Tongue (tissue), 3 donors: ENCODE measurements at places on chromosomes 2 and 18. TPM values are rescaled to one million over a fixed set of nuclear protein-coding genes. Genes with fewer than 3 reads are reported as not detected.

ST3GAL5 gene
- total RNA-seq, result 18.2 TPM

ARHGAP28 gene
- total RNA-seq, result 26.0 TPM

DNA sequence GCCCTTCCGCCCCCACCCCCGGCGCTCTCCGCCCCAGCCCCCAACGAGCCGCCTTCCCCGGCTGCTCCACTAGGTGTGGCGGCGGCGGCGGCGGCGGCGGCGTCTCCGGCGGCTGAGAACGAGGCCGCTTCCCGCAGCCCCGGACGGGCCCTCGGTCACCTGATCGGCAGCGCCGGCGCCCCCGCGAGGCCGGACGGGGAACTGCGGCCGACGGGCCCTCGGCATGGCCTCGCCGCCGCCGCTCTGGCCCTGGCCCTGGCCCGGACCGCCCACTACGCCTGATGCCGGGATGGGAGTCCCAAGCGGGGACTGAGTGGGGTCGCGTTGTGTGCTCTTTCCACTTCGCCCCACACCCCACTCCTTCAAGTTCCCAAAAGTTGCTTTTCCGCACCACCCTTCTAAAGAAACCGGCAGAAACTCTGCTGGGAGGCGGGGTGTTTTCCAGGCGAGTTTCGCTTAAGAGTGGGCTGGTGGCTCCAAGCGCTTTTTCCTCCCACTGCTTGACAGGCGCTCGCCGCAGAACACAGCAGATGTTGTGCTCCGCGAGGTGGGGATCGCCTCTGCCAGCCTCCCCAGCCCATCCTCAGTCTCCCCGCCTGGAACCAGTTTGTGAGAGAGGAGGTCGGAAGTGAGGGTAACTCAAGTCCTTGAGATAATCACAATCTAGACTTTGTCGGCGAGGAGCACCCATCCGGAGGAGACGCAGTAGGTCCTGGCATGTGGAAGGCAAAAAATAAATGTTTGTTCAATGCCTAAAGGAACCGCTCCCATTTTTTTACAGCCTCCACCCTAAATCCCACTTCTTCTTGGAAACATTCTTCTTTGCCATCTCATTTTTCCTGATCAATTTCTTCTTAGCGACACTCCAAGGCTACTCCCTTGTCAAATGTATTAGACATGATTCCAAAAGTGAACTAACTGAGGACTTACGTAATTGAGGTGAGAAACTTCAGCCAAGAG, at the start of gene NCKAP1:
Gene NCKAP1, minus strand, starts transcription at position 117 of the 960 bp plus-strand sequence. CDS start 358 bp downstream, outside the sequence.
- peak; percentile 95 for DNase-seq

DNA sequence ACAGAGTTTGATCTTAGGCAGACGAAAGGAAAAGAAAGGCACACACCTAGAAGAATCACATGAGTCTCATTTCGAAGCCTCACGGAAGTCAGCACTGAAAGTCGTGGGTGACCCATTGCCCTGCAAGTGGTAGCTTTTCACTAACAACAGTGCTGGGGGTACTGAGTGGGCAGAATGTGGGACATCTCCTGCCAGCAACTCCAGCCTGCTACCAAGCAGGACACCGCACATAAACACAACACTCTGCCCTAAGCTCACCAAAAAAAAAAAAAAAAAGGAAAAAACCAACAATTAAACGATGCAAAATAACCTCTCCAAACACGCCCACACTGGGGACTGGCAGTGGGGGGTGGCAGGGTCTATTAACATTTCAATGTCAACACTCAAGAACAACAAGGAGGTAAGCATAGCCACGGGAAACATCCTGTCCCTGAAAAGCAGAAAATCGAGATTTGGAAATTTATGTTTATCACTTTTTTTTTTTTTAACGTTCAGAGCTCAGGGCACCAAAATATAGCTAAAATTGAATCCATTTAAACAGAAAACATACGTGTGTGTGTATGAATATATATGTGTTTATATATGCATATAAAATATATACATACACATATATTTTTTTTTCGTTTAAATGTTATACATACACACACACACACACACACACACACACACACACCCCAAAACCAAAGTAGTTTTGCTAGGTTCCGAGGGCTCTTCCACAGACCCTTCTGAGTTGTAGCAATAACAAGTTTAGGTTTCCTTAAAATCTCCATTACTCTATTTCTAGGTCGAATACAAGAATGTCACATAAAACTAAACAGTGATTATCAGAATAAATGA, 2.2 kb downstream of the INO80D start:
- peak; percentile 11 for DNase-seq

CD28 gene
- 2.4 TPM for total RNA-seq

SULT1C2 gene
- total RNA-seq, result 0.92 TPM

ZBTB7C gene
- total RNA-seq, result 17.8 TPM

DNA sequence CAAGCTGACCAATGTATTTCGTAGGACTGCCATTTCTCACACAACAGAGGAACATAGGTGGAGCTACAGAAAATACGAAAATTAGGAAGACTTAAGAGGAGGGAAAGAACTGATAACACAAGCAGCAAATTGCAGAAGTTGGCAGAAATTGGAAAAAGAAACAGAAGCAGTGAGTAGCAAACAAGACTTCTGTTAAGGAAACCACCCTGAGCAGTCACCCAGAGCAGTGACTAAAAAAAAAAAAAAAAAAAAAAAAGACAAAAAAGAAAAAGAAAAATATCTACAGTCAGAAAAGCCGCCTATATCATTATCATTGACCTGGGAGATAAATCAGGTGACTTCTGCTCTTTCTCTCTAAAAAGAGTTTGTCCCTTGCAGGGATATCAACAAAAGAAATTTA, 21.4 kb downstream of the STK17B start:
- no peak for DNase-seq

DNA sequence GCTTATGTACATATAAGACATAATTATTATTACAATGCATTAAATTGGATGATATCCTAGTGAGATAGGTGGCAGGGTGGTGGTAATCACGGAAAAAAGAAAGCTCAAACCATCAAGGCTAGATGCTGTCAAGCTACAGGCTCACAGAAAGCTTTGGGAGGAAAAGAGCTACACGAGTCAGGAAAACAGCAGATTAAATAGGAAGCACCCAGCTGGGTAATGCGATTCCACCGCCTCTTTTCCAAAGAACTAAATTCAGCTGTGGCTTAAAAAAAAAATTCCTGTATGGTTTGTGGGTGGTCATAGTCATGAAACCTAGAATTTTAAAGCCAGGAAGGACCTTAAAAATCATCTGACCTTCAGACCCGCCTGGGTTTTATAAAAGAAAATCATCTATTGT, 23.7 kb upstream of the PTPN4 start:
- no peak for DNase-seq

CNNM4 gene
- 39.2 TPM for total RNA-seq

GRCh38 chr2:149924028-149924427, 336.5 kb upstream of the MMADHC start:
- DNase-seq, result no peak

- DNase-seq, result no peak
Observed at GRCh38 chr2:120589771-120590608, 145.7 kb upstream of the GLI2 start.

CFAP65 gene
- not detected for total RNA-seq

DNA sequence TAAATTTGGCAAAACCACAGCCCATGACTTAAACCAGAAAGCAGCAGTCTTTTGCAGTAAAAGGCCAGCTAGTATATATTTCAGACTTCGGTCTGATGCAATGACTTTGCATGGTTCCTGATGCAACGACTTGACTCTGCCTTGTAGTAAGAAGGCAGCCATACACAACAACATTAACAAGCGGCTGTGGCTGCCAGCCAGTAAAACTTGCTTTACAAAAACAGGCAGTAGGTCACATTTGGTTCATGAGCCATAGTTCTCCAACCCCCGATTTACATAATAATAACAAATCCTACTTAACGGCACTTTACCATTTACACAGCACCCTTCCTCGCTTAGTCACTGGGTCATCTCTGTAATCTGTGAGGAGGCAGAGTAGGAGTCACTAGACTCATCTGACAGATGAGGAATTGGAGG, 410.3 kb downstream of the LRATD1 start:
- DNase-seq, result peak; percentile 15

TPO gene
- total RNA-seq, result 4.4 TPM

GRCh38 chr2:239061121-239061666, 213.3 kb downstream of the TWIST2 start:
- no peak for DNase-seq

DNA sequence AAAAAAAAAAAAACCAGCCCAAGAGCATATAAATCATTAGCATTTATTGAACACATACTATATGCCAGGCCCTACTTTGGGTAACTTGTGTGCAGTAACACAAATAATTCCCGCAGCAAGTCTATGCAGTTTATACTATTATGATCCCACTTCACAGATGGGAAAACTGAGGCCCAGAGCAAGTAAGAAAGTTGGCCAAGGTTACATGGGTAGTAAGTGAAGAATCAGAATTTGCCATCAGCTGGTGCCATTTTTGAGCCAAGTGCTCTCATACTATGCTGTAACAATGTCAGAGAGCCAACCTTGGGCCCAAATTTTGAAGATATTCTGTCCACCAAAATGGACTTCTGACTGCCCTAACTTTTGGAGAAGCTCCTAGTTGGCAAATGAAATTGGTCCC, 13.5 kb upstream of the PSD4 start:
- DNase-seq, result no peak

GRCh38 chr2:111707700-111708099, 176.3 kb downstream of the ANAPC1 start:
- DNase-seq, result no peak

DNA sequence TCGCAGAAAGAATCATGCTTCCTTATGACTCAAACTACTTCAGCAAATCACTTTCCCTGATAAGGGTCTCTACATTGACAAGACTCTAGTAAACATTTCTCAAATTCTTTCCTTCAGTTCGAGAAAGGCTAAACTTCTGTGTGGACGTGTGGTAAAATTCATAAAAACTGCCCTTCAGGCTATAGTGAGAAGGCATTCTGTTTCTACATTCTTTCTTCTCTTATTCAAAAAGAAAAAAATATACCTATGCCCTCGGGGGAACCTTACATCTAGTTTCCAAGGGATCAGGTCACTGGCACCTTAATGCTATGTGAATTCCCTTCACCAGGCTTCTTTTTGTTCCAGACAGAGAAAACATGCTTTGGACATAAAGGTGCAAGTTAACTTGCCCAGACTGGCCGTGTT, 4.9 kb downstream of the VIT start:
- peak; percentile 42 for DNase-seq

DNA sequence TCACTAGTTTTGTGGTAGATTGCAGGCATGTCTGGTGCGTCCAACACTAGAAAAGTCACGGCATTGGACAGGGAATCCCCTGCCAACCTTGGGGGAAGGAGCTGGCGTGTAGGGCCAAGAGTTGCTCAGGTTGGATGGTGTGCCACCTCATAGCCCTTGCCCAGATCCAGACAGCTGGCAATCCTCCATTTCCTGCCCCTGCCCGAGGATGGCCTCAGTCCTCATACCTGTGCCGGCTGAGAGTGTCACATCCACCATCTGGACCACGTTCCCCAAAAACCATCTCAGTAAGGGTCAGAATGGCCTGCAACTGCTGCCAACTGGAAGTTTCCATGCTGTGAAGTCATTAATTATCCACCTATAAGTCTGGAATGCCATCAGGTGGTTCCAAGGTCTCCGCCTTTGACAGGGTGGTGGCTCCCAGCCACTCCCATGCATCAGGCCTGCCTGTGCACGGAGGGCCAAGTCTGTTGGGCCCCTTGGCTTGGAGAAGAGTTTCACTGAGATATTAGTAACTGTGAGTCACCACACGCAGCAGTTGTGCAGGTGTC, 55.0 kb downstream of the IMPA2 start:
- DNase-seq, result no peak

GKN2 gene
- not detected for total RNA-seq

EMX1 gene
- not detected for total RNA-seq

GRCh38 chr2:2306878-2307277, 24.2 kb downstream of the MYT1L start:
- no peak for DNase-seq

GCKR gene
- total RNA-seq, result not detected

GRCh38 chr18:75365837-75366236, 61.7 kb downstream of the SMIM21 start:
- no peak for DNase-seq

DNA sequence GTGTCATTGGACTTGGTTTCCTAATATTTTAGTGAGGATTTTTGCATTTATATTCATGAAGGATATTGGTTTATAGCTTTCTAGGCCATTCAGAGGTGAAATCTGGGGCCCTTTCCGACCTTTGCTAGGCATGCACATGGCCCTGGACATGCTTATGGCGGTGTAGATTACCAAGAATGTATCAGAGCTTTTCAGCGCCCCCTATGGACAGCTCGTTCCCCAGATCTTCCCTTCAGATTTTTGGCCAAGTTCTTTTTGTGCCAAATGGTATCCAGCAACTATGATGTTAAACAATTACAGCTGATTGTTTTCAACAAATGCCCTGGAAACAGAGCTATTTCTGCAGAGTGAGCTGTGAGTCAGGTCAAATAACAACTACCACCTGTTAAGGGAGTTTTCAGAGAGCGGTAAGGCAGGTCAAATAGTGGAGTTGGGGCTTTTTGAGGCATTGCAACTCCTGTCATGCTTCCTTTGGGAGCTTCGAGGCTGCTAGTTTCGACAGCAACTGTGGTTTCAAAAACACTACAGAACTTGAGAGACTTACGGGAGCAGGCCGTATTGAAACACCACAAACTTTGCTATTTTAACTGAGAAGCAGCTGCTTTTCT, 188.3 kb downstream of the ZNF516 start:
- peak; percentile 18 for DNase-seq

DNA sequence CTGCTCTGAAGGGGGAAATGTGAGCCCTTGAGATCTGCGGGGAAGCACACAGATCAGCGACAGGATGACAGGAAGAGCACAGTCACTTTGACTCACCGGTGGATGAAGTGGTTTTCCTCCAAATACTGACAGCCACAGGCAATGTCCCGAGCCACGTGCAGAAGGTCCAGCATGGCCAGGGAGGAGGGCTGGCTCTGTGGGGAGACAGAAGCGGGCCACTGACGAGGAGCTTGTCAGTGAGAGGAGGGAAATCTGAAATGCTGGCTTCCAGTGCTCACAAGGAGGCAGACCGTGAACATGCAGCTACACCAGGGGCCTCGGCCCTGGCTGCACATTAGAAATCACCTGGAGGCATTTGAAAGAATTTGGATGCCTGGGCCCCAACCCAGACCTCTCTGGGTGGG, 98.7 kb downstream of the CLIP4 start:
- no peak for DNase-seq

- DNase-seq, result no peak
Observed at GRCh38 chr2:39492095-39492590, 55.1 kb upstream of the MAP4K3 start.

- DNase-seq, result no peak
Observed at GRCh38 chr2:96848264-96848663, 4.4 kb upstream of the ANKRD23 start.

DNA sequence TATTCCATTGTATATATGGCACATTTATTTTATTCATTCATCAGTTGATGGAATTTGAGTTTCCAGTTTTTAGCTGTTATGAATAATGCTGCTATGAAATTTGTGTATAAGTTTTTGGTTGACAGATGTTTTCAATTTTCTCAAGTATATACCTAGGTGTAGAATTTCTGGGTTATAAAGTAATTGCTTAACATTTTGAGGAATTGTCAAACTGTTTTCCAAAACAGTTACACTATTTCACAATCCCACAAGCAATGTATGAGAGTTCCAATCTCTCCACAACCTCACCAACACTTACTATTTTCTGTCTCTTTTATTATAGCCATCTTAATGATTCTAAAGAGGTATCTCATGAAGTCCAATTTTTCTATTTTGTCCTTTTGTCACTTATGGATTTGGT, 12.5 kb upstream of the WDSUB1 start:
- no peak for DNase-seq

GRCh38 chr2:158143703-158144360, 42.2 kb downstream of the UPP2 start:
- no peak for DNase-seq

GRCh38 chr2:106996171-106996769, 110.3 kb upstream of the ST6GAL2 start:
- DNase-seq, result peak; percentile 60

- no peak for DNase-seq
Observed at GRCh38 chr2:196170606-196171247, 651 bp downstream of the STK17B start.

PMAIP1 gene
- total RNA-seq, result 15.7 TPM
